RCC 7860 (cell line): ENCODE measurements at places on chromosomes 7 and 10.

- DNase-seq, result no peak
These were observed 47.8 kb upstream of the SLF2 start for GRCh38 chr10:100864978-100865377.

DNA sequence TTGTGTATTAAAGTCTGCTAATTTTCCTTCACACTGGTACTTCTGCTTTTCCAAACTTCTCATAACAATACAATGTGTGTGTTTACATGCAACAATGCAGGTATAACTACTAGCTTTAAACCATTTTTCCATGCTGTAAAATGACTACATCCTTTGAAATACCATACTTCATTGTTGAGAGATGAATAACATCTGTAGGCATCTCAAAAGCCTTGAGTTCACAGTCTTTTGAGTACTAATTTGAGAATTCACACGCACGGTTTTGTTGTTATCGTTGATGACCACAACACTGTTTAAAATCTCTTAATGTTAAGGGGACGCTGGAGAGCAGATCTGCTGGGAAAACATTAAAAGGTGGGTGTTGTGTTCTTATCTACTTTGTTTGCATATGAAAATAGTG lies 37.4 kb downstream of the SEMA3A start:
- no peak for DNase-seq

DNA sequence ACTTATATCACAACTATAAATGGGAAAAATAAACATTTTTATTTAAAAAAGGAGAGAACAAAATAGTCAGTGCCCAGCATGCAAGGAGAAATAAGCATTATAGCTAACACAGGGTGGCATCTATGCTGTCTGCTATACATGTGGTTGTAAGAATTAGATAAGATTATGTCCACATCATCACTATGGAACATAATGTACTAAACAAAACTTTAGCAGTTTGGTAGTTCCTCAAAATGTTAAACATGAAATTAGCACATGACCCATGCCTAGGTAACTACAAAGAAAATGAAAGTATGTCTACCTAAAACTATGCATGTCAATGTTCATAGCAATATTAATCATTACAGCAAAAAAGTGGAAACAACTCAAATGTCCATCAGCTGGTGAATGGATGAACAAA lies 28.7 kb upstream of the RUFY2 start:
- no peak for DNase-seq

DNA sequence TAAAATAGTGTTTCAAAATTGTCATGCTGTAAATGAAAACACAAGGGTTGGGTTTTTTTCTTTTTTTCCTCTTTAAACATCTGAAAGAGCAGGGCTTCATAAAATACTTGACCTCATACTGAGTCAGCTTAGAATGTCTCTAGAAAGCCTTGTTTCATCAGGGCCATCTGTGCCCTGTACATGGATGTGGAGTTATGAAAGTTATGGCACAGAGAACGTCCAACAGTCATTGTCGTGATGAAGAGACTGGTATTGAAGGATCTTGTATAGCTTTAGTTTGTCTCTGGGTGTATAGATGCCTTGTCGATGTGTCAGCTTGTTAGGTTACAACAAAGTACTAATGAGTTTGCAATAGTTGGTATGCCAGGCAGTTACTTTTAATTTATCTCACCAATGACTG lies 127.3 kb downstream of the FAM204A start:
- no peak for DNase-seq

DNA sequence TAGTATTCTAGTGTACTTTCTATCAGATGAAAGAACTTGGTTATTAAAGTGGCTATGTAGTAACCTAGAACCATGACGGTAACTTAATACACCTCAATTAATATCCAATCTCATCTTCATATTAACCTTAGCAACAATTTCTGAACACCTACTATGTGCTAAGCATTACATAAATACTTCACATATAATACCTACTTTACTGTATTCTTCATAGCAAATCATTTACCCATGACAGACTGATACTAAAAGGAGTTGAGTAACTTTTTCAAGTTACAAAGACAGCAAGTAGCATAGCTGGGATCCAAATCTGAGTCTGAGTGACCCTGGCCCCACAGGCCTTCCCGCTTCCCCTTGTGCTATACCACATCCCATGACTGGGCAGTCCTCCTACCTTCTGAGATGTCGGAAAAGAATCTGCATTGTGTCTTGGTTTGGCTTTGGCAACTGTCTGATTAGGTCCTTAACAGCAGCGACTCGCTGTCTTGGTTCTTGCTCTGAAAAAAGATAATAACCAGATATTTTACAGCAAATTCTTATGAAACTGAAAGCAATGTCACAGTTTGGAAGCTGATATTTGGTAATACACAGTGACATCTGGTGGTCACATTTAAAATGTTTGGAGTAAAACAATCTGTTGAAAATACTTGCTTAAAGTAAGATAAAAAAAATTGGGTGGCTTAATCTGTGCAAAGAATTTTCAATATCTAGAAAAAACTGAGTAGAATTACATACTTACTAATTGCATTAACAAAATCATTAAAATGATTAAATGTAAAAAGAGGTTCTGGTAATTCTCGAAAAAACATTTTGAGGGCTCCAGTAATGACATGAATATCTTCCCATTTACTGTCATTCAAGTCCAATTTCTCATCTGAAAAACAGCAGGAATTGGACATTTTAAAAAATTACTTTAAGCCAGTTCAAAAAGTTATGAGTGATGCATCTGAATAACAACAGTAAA lies 120.1 kb downstream of the ARHGAP12 start:
- DNase-seq, result peak; percentile 46

DNA sequence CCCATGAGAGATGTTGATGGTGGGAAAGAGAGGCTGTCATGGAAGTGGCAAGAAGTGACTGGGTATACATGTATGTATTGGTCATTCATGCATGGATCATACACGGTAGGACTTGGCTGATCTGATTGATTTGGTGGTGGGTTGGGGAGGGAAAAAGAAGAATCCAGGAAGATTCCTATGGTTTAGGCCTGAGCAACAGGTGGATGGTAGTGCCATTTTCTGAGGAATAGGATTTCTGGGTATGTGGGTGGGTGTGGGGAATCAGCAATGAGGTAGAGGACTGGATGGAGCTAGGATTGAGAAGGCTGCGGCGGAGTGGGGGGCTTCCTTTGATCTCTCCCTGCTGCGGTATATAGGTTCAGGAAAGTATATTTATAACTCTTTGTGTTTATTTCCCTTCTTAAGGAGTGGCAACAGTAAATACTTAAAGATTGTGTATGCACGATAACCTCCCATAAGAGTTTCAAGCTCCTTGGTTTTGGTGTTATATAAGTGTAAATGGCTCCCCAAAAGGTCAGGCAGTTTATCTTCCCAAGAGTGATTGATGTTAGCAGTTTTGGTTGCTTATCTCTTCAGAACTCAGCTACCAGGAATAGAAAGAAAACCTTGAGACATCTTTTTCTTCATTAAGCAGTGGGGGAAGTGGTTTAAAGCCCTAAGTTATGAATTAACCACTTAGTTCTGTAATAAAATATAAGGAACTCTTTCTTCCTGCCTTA lies 100.1 kb downstream of the LSMEM1 start:
- no peak for DNase-seq

GRCh38 chr7:82293467-82293866 lies 150.1 kb downstream of the CACNA2D1 start:
- DNase-seq, result no peak

DNA sequence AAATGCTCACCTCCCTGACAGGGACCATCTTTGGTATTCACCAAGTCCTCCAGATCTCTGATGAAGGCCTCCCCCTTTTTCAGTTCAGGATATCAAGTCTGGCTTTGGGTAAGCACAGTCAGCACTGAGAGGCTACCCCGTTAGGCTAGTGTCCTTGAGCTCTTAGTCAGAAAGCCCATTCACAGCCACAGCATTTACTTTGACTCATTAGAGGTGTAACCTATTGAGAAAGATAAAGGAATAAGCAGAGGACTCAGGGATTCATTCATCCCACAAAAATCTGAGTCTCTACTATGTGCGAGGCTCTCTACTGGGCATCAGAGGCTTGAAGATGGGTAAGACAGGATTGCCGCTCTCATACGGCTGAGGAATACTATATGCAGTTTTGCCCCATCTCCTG lies 14.0 kb upstream of the RAMP3 start:
- peak; percentile 18 for DNase-seq

DNA sequence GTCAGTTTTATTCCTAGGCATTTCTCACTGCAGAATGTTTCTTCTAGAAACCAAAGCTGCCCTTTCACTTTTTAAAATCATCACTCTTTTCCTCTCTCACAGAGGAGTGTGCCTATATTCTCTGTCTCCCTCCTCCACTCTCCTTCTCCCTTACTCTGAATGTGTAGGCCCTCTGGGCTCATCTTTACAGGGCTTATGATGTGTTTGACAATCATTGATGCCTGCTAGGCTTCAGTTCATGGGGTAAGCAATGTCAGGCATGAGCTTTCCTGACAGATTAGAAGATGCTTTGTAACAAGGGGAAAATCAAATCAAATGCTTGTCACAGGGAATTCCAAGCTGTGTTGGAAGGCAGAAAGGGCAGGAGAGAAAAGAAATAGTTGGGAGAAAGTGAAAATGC lies 742.9 kb downstream of the SORCS3 start:
- DNase-seq, result no peak

DNA sequence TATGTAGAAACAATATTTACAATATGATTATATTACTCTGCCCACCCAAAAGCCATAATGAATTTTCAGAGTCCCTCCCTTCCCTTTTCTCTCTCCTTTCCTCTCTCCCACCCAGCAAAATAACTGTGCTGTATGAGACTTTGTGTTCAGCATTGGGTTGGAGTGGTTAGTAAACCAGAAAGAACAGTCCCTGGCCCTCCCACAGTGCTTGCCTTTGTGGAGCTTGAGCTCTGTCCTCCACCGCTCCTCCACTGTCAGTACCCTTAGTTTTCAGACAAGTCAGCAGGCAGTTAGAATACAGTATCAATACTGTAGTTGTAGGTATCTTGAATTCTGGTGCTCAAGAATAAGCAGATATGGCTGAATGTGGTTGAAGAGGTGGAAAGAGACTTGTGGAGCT lies 92.7 kb downstream of the CDK14 start:
- no peak for DNase-seq

GRCh38 chr7:31079126-31079823 lies 27.2 kb downstream of the ADCYAP1R1 start:
- DNase-seq, result no peak

GRCh38 chr7:14507617-14508016 lies 394.9 kb downstream of the DGKB start:
- no peak for DNase-seq

GRCh38 chr7:39407723-39408122 lies 158.5 kb upstream of the YAE1 start:
- no peak for DNase-seq
